ENCODE measurements at places on chromosomes 2 and 18. TPM values are rescaled to one million over a fixed set of nuclear protein-coding genes. Genes with fewer than 3 reads are reported as not detected.

The PPP1R1C gene
- total RNA-seq, result not detected

The CYP27A1 gene
- total RNA-seq, result 17.2 TPM

The PFN4 gene
- not detected for total RNA-seq

The DCDC2C gene
- total RNA-seq, result not detected

The ANKRD30B gene
- total RNA-seq, result not detected

The NOP58 gene
- 109 TPM for total RNA-seq

All from spleen (tissue), 13 donors.